NK-92 treated with Interleukin-12 subunit alpha and Interleukin-12 subunit beta, amount 100 ng/mL, for 24 hours (cell line): ENCODE measurements at places on chromosomes 16 and 17.

- DNase-seq = no peak
Observed at GRCh38 chr17:4417129-4417667, 16.5 kb upstream of the SPNS3 start.

DNA sequence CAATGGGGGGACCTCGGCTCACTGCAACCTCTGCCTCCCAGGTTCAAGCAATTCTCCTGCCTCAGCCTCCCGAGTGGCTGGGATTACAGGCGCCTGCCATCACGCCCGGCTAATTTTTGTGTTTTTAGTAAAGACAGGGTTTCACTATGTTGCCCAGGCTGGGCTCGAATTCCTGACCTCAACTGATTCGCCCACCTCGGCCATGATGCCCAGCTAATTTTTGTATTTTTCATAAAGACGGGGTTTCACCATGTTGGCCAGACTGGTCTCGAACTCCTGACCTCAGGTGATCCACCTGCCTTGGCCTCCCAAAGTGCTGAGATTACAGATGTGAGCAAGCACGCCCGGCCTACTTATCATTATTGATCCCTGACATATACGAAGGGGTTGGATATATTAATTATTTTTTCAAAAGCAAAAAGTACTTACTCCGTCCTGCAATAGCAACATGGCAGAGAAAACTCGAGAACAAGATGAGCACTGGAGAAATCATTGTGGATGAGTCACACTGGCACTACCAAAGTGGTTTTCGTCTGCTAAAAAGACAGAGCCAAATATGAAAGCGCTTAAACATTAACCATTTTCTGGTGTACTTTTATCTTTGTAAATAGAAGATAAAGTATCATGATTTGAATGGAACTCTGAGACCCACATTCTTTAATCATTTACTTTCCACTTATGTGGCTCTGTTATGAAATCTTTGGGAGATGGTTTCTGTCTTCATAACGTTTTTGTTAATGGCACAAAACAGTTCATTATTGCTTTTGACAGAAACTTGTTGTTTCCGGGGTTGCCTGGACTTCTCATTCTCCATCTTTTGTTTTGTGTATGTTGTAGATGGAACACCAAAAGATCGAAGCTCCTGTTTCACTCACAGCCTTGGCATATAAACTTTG, at the start of gene APOH:
TSS of gene APOH (minus strand) at position 529 of the 896 bp plus-strand sequence. CDS start at position 493, 36 bp downstream.
- no peak for DNase-seq

DNA sequence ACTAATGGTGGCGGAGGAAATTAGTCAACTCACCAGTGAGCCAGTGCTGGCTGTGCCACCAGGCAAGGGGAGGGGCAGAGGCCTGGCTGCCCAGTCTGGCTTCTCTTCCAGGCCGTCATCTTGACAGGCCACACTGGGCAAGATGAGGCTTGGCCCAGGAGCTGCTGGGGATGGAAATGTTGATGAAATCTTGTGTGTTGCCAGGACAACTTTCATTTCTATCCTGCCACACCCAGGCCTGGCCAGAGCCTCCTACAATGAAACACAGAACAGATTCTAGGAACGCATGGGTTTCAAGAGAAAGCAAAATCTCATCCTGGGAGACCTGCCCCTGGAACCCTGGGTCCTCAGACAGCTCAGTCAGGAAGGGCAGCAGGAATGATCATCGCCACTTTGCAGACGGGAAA, 9.3 kb downstream of the HEXIM2 start:
- DNase-seq = no peak

DNA sequence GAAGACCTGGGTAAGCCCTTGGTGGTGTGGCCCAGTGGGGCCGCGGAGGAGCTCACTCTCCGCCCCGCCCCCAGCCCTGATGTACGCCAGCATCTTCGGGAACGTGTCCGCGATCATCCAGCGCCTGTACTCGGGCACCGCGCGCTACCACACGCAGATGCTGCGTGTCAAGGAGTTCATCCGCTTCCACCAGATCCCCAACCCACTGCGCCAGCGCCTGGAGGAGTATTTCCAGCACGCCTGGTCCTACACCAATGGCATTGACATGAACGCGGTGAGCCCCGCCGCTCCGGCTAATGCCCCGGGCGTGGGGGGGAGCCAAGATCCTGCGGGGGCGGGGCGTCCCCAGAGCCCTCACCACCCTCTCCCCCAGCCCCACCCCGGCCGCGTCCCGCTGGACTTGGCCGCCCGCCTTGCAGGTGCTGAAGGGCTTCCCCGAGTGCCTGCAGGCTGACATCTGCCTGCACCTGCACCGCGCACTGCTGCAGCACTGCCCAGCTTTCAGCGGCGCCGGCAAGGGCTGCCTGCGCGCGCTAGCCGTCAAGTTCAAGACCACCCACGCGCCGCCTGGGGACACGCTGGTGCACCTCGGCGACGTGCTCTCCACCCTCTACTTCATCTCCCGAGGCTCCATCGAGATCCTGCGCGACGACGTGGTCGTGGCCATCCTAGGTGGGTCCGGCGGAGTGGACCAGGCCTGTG, 12.1 kb upstream of the DCAF7 start:
- DNase-seq = no peak

DNA sequence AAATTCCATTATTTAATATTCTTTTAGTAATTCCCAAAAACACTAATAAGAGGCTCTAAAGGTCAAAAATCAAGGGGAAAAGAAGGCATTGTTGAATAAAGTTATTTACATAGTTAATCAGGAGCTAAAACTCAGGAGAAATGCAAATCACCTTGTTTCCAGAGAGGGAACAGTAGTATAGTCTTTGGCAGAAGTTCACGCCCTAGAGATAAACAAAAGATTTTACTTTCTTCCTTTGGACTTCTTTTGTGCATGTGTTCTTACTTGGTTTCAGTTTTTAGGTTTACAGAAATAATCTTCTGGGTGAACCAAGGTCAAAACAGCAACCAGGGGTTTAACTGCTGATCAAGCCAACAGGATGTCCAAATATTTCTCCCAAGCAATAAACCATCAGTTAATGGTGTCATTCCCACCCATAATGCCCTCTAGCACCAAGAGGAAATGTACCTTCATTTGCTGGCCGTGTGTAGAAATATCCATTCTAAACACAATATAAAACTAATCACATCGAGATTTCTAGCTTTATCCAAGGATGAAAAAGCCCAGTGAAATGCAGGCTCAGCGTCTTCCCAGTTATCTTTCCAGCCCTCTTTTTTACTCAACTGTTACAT, 518.8 kb upstream of the SOX9 start:
- DNase-seq = no peak

- DNase-seq = no peak
Observed at GRCh38 chr17:80633207-80633606, 88.6 kb downstream of the RPTOR start.

DNA sequence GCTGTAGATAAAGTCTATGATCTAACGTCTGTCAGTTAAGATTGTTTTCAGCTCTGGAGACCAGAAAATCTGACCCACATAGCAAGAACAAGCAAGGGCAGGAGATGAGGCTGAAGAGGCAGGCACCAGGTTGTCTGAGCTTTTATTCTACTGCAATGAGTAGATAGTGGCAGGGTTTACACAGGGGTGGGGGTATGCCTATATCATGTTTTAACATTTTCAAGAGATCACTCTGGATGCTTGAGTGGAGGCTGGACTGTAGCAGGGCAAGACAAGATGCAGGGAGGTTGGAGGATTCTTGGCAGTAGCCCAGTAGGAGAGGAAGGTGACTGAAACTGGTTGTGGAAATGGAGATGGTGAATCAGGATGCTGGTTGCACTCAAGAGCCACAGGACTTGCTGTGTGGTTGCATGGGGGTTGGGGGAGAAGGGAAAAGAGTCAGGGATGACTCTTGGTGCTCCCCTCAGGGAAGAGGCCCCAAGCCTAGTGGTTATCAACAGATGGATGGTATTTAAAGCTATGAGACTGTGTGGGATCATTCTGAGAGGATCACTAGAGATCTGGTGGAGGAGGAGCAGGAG, 143.1 kb upstream of the KCNJ18 start:
- no peak for DNase-seq

GRCh38 chr17:11889266-11889665, 108.0 kb downstream of the ZNF18 start:
- no peak for DNase-seq

- no peak for DNase-seq
Observed at GRCh38 chr17:80253631-80254395, 6.8 kb upstream of the RNF213 start.

GRCh38 chr17:52149626-52150025, 8.9 kb downstream of the CA10 start:
- DNase-seq = no peak

DNA sequence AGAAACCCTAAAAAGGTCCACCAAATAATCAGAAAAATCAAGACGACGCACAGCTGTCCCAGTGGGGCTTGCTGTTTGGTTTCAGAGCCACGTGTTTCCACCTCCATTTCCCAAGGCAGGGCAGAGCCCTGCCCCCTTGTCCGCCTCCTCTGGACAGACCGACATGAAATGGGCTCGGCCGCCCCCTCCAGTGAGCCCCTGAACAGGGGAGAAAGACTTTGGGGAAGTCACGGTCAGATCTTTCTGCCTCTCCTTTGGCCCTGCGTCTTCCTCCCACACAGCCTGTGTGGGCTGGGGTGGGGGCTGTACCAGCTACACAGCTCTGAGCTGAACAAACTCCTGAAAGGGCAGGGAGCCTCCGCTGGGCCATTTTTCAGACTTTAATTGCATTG, 230.7 kb downstream of the ENGASE start:
- no peak for DNase-seq

DNA sequence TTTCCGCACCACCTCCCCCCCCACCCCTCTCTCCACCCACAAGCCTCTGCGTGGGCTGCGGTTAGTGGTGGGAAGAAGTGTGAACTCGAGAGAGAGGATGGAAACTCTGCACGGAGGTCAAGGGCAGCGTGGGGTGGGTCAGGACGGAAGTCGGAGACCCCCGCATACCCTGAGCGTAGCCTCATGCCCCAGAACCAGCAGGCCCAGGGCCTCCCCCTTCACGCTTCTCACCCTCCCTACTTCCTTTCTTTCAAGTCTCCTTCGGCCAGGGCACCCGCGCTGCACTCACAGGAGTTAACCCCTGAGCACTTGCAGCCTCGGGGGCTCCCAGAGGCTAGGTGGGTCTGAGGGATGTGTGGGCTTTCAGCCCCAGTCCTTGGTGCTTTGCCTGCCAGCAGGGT, 9.2 kb downstream of the TBKBP1 start:
- peak; percentile 87 for DNase-seq

GRCh38 chr17:42985225-42985624, 4.9 kb downstream of the RUNDC1 start:
- no peak for DNase-seq

- DNase-seq = no peak
Observed at GRCh38 chr17:71117466-71117865, 948.1 kb downstream of the KCNJ2 start.

DNA sequence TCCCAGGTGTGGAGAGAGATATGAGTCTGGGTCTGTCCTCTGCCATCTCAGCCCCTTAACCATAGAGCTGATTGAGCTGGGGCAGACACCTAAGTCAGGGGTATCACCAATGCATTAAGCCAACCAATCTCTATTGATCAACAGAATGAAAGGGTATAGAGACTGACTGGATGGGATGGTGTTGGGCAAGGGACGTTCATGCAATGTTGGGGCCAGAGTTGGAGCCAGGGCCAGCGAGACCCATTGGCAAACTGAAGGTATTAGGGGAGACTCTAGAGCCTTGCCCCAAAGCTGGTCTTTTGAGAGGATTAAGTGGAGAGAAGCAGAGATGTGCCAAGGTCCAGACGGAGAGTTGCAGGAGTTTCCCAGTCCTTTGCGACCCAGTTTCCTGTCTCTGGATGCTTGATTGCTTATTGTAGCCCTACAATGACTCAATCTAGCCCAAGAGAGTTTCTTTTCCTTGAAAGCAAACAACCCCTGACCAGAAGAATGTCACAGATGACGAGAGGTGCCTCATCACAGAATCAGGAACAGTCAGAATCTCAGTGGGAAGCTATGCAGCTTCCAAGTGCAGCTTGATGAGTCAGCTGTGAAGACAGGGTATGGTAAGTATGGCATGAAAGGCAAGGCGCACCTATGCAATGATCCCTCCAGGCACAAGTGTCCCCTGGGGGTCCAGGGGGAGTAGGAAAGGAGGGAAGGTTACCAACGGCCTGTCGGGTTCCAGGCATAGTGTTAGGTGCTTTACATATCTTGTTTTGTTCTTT, 137.2 kb downstream of the UTP18 start:
- DNase-seq = no peak

DNA sequence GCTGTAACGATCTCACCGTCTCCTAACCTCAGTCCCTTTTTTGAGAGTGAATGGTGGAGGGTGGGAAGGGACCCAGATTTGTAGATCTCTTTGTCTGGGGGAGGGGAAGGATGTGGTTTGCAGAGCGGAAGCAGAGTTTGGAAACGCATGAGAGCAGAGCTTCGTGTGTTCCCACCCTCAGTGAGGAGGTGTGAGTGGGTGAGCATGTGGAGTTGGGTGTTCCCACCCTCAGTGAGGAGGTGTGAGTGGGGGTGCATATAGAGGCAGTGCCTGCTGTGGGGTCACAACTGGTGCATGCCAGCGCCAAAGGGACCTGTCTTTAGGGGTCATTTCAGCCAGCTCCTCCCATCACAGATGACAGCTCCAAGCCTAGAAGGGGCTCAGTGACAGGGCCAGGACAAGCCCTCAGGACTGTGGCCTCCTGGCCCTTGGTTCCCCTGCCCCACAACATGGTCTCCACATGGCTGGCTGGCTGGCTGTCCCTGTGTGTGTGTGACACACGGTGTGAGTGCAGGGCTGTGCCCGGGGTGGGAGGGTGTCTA, 1.8 kb upstream of the CISD3 start:
- peak; percentile 62 for DNase-seq

- DNase-seq = no peak
Observed at GRCh38 chr17:15145621-15146020, 119.5 kb downstream of the PMP22 start.

DNA sequence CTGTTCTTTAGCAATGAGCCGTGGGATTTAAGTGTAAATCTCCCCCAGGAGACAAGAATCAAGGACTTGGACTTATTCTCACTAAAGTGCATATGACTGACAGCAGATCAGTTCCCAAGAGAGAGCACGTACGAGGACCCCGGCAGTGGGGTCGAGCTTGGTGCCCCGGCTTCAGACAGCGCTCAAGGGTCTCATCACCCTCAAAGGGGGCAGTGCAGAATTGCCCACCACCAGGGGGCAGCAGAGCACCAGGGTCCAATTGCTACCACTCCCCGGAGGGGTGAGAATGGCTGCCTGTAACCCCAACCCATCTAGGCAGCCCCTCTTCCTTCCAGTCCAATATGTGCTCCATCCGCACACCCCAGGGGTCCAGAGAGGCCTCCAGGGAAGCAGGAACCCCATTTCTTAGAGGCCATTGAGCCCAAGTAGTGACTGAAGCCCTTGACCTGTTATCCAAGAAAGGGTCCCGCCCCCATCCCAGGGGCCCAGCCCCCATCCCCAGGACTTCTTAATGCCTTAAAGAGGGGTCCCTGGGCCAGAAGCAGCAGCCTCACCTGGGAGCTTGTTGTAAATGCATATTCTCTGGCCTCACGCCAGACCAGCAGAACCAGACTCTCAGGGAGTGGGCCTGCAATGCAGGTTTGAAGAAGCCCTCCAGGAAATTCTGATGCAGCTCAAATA, 86.1 kb downstream of the ZDHHC7 start:
- peak; percentile 10 for DNase-seq

DNA sequence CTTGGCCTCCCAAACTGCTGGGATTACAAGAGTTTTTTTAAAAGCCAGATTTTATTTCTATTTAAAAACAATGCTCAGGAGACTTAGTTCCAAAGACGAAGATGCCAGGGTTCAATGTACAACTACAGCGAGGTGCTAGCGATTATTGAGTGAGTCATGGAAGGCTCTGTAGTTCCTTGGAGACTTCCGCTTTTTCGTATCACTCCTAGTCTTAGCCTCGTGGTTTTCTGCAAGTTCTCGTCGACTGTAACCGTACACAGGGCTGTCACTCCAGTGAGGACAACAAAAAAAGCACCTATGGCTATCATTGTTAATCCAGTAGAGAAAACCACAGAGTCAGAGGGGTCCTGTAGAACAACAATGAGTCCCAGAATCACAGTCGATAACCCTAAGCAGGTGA, 22.7 kb upstream of the ZC3H7A start:
- DNase-seq = no peak

GRCh38 chr16:15572329-15573001, 70.5 kb downstream of the MARF1 start:
- DNase-seq = no peak
